Glutamatergic neuron (in vitro differentiated cells): ENCODE measurements at places on chromosomes 3 and 15.
A peak's percentile ranks its signal among the peaks of the same experiment; 100 is the strongest.

DNA sequence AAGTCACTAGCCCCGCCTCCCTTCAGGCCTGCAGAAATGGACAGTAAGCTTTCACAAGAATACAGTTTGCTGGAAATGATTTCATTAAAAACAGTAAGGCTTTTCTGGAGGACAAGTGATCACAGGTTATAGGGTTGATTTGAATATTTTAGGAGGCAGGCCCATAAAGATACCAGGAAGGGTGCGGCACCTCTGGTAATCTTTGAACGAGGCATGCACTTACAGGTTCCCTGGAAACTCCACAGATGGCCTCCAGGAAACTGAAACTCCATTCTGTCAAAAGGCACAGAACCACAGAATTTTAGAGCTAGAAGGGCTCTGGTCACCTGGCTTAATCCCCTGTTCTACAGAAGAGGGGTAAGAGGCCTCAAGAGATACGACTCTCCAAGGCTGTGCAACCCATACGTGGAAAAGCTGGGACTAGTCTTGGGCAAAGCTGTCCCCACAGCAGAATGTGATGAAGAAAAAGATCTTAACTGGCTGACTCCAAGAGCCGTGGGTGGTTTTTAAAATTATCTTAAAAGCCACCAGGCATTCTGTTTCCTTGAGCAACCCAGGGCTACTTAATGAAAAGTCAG lies 1.2 kb downstream of the STARD5 start:
- no peak for DNase-seq

- no peak for DNase-seq
Measured at GRCh38 chr3:106176734-106177133, 307.9 kb upstream of the CBLB start.

GRCh38 chr15:78162038-78162437 lies 12.9 kb downstream of the IDH3A start:
- DNase-seq, result no peak

- DNase-seq, result no peak
Measured at GRCh38 chr3:43876648-43877047, 185.9 kb downstream of the ABHD5 start.

DNA sequence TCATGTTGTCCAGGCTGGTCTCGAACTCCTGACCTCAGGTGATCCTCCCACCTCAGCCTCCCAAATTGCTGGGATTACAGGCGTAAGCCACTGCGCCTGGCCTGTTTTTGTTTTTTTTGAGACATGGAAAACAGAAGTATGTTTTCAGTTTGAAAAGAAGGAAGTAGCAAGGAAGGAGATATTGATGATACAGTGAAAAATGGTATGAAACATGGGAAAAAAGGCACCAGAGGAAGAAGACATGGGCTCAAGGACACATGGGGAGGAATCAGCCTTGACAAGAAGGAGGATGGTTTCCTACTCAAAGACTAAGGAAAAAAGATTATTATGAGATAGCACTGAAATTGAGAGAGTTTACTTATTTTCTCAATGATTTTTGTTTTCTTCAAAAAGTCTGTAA lies 30.7 kb downstream of the FMN1 start:
- no peak for DNase-seq

- DNase-seq, result peak; percentile 13
Measured at GRCh38 chr15:65327651-65328393, 23.3 kb downstream of the RNU5B-1 start.

DNA sequence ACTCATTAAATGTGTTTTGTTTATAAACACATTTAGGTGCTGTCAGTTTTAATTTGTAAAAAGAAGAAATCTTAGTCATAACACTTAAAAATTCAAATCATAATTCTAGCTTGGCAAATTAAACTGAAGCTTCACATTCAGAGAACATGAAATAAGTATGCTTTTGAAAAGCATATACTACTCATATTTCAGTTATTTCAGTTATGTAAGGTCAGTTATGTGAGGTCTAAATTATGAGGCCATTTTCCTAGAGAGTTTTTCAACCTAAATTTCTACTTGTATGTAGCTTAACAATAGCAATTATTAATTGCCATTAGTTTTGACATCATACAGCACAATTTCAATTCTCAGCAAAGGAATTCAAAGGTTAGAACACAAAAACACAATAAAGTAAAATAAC lies 465.0 kb downstream of the PLOD2 start:
- DNase-seq, result no peak

- peak; percentile 57 for DNase-seq
Measured at GRCh38 chr3:38454178-38454883, 641 bp downstream of the ACVR2B start.

DNA sequence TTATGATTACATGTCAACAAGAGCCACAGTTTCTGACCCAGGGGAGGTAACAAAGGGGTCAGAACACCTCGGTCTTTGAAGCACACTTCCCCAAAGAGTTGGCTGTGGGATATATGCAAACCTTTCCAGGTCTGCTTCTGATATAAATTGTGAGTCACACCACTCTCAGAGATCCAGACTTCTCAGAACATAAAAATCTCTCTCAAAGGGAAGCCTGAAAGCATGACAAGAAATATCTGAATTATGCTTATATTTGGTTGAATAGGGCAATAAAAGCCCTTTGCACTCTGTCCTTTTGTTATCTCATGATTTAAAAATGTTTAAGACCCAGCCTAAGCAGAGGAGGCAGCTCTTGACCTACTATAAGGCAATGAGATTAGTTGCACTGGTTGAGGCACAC lies 56.8 kb downstream of the MYH15 start:
- DNase-seq, result no peak

DNA sequence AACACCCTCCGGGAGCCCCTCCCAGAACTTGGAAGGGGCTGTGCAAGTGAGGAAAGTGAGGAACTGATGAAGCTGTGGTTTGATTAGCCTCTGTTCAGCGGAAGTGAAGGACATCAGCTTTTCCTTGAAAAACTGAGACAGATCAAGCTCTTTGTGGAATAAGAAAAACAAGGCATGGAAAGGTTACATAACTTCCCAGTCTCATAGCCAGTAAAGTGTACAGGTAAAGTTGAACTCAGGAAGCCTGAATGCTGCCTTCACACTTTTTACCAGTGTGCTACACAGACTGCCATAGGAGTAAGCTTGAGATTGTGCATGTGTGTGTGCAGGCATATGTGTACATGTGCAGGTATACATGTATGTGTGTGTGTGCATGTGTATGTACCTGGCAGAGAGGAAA lies 293.2 kb downstream of the FGF12 start:
- DNase-seq, result no peak

DNA sequence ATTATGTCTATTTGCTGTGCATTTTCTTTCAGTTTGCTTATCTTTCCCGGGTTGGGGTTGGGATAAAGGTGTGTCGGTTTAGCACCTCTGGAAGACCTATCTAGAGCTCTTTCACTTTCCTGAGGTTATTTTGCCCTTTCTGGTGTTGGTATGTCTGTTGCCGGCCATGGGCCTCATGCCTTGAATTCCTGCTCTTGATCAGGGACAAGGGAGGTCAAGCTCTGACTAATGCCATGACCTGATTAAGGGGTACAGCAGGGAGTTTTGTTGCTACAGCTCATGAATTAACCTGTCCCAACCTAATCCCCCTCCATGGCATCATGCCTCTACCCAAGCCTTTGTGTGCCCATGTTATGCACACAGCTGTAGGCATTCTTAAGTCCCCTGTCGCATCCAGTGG lies 70.5 kb upstream of the GOLGA6B start:
- no peak for DNase-seq

DNA sequence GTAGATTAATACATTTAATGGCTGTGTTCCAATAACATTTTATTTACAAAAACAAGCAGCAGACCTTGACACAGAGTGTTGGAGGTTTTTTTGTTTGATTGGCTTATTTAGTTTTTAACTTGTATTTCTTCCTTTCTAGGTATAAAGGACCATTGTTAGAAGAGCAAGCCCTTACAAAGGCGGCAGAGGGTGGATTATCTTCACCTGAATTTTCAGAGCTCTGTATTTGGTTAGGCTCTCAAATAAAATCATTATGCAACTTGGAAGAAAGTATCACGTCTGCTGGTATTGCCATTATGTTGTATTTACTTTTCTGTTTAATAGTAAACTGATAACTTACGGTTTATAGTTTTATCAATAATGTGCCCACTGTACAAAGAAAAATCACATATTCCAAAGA lies 10.0 kb downstream of the FAM98B start:
- no peak for DNase-seq

GRCh38 chr3:2765002-2765579 lies 345.1 kb downstream of the IL5RA start:
- DNase-seq, result no peak
